Common myeloid progenitor, CD34-positive (primary cell): ENCODE measurements at places on chromosomes 7 and 10.
A peak's percentile ranks its signal among the peaks of the same experiment; 100 is the strongest.

DNA sequence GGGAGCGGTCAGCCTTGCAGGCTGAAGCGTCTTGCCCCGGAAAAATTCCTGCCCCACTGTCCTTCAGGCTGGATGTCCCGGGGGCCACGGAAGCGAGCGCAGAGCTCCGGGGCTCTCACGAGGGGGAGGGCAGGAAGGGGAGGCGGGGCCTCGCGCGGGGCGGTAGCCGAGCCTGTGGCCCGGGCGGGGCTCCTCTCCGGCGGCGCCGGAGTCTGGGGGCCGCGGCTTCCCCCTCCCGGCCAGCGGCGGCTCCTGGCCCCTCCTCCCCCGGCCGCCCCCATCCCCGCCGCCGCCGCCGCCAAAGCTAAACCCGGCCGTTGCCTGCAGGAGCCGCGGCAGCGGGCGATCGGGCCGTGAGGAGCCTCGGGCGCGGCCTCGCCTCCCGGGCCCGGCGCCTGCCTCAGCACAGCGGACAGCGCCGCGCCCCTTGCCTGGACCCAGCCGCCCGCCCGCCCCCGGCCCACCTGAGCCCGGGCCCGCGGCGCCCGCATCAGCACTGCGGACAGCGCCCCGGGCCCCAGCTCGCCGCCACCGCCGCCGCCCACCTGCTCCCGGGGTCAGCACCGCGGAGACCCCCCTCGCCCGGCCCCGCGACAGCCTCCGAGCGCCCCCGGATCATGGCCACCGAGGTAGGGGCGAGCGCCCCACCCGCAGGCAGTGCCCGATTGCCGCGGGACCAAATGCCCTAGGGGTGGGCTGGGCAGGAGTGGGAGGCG, at the start of gene GOLGA7B:
Gene GOLGA7B, plus strand, starts transcription at position 157 of the 716 bp plus-strand sequence. Its CDS starts 461 bp downstream, at position 618.
- DNase-seq, result peak; percentile 70

DNA sequence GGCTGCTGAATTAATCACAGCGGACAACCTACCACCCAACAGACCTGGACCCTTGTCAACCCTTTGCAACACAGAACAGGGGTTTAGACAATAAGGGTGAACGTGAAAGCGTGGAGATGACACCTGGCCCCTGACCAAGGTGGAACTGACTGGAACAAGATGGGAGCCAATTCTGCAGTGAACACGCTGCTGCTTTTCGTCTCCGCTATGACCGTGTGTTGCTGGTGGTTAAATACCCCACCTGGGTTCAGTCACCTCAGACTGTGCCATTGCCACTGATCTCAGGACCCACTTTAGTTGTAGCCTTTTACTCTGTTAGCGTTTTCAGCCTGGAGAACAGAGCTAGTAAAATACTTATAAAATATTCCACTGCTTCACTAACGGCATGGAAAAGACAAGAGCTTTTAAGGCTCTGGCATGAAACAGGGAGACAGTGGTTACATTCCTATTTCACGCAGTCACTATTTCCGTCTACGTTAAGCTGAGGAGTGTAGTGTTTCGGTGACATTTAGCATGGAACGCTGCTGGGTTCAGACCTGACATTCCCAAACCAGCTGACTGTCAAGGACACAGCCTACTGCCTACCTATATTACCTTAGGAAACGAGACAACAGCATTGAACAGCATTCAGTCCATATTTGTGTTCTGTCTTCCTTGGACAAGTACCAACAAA, 119.5 kb upstream of the PRSS1 start:
- no peak for DNase-seq

DNA sequence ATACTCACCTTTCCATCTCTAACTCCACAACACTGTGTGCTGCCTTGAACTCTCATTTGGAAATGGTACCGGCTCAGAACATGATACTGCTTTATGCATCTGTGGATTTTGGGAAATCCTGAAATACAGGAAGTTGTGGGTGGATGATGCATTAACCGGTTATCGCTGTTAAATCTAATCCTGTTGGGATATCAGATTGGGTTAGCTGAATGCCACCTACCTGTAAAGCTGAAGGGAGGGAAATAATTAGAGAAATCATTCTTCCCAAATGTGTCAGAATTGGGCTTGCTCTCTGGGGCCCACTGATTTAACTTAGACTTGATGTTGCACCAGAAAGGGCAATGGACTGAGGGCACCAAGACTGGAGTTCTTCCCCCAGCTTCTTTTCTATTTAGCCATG, 54.0 kb downstream of the CH25H start:
- no peak for DNase-seq

DNA sequence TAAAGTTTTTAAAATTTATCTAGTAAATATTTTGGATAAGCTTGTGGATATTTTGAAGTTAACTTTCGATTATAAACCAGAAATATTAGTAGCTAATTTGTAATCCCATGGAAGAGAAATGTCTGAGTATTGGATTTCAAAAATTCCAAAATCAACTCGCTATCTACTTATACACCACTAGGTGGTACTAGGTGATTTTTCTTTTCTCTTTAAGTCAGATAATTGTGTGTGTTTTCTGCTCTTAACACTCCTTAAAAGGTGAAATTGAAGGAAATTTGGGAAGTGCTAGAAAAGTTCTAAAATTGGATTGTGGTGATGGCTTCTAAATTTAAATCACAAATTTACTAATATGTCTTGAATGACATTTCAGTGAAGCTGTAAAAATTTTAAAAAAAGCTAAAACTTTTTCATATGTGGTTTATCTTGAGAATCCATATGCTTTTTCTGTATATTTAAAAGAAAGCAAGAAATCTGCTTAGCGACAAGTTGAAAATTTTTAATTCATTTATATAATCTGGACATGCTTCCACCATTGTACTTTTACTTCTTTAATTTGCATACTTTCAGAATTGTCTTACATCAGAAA, 90.2 kb downstream of the IPMK start:
- peak; percentile 36 for DNase-seq

DNA sequence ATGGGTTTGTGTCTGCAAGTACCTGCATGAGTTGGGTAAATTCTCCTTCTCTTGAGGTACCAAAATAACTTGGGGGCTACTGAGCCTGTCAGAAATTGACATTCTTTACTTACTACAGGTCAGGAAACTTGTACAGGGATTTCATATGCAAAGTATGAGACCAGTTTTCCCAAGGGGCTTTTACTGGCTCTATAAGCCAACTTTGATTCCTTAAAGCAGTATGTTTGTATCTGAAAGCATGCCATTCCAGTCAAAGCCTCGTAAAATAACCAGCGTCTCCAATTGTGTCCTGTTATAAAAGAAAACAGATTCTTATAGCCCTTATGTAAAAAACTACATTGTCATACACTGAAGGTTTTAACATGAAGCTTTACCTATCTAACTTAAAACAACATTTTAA, 90.2 kb downstream of the ZNF467 start:
- no peak for DNase-seq

DNA sequence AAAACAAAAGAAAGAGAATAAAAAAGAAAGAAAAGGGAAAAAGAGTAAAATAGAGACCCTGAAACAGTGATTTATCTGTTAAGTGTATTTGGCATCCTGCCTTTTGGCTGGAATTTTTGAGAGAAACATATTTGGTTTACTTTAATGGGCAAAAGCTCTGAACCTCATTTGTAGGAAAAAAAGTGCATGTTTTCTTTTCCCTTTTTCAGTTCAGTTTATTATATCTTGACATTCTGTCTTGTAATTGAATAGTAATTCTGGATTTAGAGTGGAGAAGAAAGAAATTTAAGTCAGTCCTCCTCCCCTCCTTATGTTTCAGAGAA, 69.5 kb downstream of the ARID5B start:
- DNase-seq, result no peak

DNA sequence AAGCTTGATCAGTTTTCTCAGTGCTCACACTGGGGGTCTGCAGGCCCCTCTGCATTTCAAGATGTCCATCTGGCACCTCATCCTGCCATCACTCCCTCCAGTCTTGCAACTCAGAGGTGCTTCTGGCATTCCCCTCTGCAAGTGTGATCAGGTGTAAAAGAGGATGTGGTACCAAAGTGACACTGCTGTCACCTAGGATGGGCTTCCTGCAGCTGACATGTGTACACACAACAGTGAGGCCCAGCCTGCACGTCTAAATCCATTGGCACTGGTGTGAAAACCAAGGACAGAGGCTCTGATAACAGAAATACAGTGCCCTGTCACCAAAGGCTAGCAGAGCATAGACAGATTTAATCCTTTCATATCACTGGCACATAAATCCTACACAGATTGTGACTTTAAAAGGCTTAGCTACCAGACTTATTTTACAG, 162.5 kb upstream of the CELF2 start:
- DNase-seq, result peak; percentile 6

- DNase-seq, result no peak
Observed at GRCh38 chr10:70191972-70192305, 21.6 kb upstream of the SAR1A start.

DNA sequence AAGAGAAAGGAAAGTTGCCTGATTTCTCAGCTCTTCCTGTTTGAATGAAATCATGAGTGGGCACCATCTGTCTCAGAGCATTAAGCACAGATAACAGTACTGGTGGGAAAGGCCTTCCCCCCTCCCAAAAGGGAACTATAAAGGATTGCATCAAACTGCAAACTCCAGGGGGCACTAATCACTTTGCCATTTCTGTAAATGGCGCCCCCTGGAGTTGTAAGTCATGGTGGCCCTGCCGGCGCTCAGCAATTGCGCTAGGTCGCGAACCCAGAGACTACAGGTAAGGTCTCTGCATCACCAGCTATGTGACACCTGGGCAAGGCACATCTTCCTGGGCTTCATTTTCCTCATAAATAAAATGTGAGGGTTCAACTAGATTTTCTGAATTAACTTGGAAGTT, 11.1 kb downstream of the LRRC4 start:
- peak; percentile 57 for DNase-seq

- DNase-seq, result peak; percentile 41
Observed at GRCh38 chr10:100829933-100830727, 82.6 kb upstream of the SLF2 start.

DNA sequence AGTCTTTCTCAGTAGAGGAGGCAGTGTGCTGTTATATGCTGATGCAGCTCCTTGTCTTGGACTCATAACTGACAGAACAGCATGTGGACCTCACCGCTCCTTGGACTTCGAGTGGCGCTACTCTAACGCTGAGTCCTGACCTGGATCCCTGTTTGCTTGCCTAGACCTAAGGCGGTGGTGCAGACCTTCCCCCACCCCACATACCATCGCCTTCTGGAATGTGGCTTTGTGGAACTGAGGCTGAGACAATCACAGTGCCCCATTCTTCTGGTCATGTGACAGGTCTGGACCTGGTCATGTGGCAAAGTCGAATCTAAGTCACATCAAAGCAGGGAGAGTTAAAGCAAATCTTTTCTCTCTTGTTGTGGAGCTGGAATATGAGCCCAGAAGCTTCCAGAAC, 190.7 kb upstream of the MKI67 start:
- DNase-seq, result no peak
